ENCODE measurements at places on chromosomes 11 and 22. TPM values are rescaled to one million over a fixed set of nuclear protein-coding genes. Genes with fewer than 3 reads are reported as not detected.

- H3K27me3 ChIP-seq: no peaks in the 10 kb centered on the region
- no peaks in the 10 kb centered on the region for H3K36me3 ChIP-seq
- peaks cover 5% of the 10 kb centered on the region for H3K4me1 ChIP-seq
- DNase-seq: peak; percentile 17
These were observed 55.8 kb upstream of the THY1 start for GRCh38 chr11:119478711-119479285.

GRCh38 chr22:31120642-31121041 is 2.1 kb upstream of the INPP5J start:
- H3K27ac ChIP-seq: no peak overlapping the region
- DNase-seq: no peak
- H3K4me1 ChIP-seq: peaks cover 8% of the 10 kb centered on the region
- no peak overlapping the region for H3K4me3 ChIP-seq
- no peaks in the 10 kb centered on the region for H3K36me3 ChIP-seq
- no peaks in the 10 kb centered on the region for H3K27me3 ChIP-seq

The LGALS12 gene
- total RNA-seq: not detected

DNA sequence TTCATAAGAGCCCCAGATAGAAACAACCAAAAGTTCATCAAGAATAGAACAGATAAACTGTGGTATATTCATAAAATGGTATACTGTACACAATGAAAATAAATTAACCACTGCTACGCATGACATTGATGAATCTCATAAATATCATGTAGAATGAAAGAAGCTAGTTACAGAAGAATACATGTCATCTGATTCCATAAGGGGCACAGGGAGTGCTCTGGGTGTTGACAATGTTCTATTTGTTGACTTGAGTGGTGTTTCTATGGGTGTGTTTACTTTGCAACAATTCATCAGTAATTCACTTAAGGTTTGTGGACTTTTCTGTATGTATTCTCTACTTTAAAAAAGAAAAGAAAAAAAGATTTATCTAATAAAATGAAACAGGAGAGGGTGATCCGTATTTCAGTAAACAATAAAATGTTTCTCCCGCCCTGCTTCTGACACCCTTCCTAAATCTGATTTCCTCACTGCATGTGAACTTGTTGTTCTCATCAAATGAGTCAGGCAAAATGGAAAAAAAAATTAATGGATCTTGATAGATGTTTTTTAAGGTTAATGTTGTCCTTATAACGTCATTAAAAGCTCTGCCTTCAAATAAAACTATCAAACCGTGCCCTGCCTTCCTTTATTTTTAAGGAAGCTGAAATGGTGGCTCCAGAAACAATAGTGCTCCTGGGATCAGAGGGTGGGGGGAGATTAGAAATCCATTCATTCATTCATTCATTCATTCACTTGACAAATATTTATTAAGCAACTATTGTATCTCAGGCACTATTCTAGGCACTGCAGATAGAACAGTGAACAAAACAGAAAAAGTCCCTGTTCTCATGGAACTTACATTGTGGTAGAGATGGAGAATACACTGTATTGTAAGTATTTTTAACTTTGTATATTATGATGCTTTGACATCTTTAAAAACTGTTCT is 77.2 kb upstream of the CD44 start:
- no peaks in the 10 kb centered on the region for H3K27me3 ChIP-seq
- H3K4me3 ChIP-seq: no peak overlapping the region
- no peak for DNase-seq
- no peaks in the 10 kb centered on the region for H3K4me1 ChIP-seq
- H3K36me3 ChIP-seq: no peaks in the 10 kb centered on the region

GRCh38 chr11:107562647-107563208 is 2.8 kb downstream of the ALKBH8 start:
- H3K27ac ChIP-seq: no peak overlapping the region
- H3K27me3 ChIP-seq: no peaks in the 10 kb centered on the region

The CRYBB3 gene
- not detected for total RNA-seq

DNA sequence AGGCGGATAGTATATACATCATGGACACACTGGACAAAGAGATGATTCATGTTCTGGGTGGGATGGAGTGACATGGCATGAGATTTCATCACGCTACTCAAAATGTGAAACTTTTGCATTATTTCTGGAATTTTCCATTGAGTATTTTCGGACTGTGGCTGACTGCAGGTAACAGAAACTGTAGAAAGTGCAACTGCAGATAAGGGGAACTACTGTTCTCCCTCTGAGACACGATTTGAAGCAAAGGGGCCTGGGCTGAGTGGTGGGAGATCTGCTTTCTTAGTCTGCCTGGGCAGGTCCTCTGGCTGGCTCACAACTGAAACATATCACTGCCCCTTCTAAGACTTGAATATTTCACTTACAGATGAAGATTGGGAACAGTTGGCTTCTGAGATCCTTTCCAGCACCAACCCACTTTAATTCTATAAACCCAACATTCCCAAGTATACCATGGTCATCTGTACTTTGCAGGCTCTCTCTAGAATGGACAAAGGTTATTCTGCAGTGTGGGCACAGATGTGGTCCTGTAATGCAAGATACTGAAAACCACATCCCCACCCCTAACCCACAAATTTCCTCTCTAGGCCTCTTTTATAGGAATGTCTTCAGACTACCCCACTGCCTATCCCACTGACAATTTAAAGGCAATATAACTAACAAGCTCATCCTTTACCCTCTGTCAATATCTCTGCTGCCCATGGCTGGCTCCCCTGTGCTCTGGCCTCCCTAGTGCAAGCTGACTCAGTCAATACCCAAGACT is 121.1 kb downstream of the KCNC1 start:
- no peak overlapping the region for H3K27ac ChIP-seq
- H3K4me1 ChIP-seq: no peaks in the 10 kb centered on the region
- H3K4me3 ChIP-seq: no peak overlapping the region
- no peak for DNase-seq

The LGR4 gene
- total RNA-seq: 34.7 TPM

GRCh38 chr11:47430524-47430923 is 4.3 kb upstream of the PSMC3 start:
- no peak overlapping the region for H3K27ac ChIP-seq
- no peaks in the 10 kb centered on the region for H3K36me3 ChIP-seq
- H3K4me3 ChIP-seq: no peak overlapping the region

DNA sequence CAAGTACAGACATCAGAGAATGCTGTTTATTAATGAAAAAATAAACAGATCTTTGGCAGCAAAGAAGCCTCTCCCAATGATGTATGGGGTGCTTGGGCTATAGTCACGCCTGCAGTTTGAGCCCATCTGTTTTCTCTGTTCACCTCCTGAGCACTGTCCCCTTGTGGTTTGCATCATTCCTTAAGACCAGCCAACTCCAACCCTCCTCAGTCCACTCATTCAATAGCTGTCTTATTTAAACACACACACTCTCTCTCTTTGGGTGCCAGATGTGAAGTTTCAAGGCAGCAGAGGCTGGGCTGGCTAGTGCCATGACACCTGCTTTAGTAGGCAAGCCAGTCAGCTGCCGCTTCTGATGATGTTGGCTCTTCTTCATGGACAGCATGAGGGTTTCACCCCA is 58.1 kb downstream of the POLD3 start:
- no peak for DNase-seq
- H3K36me3 ChIP-seq: no peaks in the 10 kb centered on the region
- no peak overlapping the region for H3K27ac ChIP-seq

Measured in Caco-2 (cell line).